ENCODE measurements at places on chromosomes 16 and 17. TPM values are rescaled to one million over a fixed set of nuclear protein-coding genes. Genes with fewer than 3 reads are reported as not detected.

Gene IRX3
- total RNA-seq, result 8.3 TPM

Gene CCL1
- total RNA-seq, result not detected

- no peak overlapping the region for H3K27ac ChIP-seq
- no peaks in the 10 kb centered on the region for H3K4me1 ChIP-seq
- no peak for DNase-seq
- H3K27me3 ChIP-seq, result no peaks in the 10 kb centered on the region
- H3K4me3 ChIP-seq, result no peak overlapping the region
These were observed 315.6 kb downstream of the WWOX start for GRCh38 chr16:78415013-78415412.

Gene ASPHD1
- not detected for total RNA-seq

Gene MMP2
- 222 TPM for total RNA-seq

DNA sequence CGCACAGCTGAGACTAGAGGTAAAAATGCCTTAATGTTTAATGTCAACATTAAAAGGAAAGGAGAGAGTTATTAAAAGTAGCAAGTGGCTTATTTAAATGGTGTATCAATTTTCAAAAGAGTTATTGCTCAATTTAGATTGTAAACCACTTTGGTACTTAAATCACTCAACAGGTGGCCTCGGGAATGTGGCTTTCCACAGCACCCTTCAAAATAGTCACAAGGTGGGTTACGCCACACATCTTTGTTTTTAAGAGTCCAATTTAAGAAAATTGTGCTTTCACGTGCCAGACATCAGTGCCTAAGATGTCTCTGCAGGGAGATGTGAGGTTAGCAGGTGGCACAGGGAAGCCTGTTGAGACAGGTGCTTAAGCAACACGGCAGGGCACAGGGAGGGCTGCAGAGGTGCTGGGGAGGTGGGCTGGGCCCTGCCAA, 27.5 kb upstream of the ADCY7 start:
- H3K4me3 ChIP-seq, result no peak overlapping the region
- H3K36me3 ChIP-seq, result no peaks in the 10 kb centered on the region
- no peak overlapping the region for H3K27ac ChIP-seq
- DNase-seq, result no peak
- H3K27me3 ChIP-seq, result no peaks in the 10 kb centered on the region

DNA sequence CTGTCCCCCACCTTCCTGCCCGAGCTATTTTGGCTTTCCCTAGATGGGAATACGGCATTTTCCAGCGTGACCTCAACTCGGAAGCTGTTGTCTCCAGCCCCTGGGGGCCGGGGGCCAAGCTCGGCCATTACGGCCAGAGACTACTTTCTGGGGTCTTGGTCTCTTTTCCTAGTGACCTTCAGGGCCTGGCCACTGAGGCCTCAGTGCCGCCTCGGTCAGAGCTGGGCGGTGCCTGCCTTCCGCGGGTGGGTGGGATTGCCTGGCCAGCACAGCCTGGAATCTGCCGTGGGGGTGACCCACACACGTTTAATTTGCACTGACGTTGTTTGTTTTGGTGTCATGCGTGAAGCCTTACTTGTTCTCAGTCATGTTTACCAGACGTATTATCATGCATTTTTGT, 29.2 kb downstream of the TSC2 start:
- H3K4me1 ChIP-seq, result peaks cover 18% of the 10 kb centered on the region
- no peak overlapping the region for H3K27ac ChIP-seq
- H3K27me3 ChIP-seq, result no peaks in the 10 kb centered on the region
- H3K36me3 ChIP-seq, result peaks cover 44% of the 10 kb centered on the region
- no peak for DNase-seq
- H3K4me3 ChIP-seq, result no peak overlapping the region

DNA sequence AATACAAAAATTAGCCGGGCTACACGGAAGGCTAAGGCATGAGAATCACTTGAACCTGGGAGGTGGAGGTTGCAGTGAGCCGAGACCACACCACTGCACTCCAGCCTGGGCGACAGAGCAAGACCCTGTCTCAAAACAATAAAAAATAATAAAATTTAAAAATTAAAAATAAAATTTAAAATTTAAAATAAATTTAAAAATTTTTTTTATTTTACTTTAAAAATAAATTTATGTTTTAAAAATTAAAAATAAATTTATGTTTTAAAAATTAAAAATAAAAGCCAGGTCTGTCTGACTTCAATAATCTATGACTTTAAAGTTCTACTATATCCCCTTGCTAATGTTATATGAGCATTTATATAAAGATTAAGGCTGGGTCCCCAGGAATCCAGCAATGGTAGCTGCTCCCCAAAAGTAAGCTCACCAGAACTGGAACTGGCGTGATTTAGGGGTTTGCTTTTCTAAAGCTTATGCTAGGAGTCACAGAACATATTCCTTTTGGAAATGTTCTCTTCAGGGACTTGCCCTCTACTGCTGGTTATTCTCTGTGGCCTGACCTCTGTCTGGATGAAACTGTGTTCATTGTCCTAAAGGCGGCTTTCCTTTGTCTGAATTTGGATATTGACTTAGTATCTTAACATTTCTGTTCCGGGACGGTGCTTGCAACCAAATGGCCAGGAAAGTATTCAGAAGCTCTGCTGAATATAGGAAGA, 140.2 kb upstream of the NOL11 start:
- no peak overlapping the region for H3K27ac ChIP-seq
- no peaks in the 10 kb centered on the region for H3K27me3 ChIP-seq
- H3K36me3 ChIP-seq, result no peaks in the 10 kb centered on the region
- DNase-seq, result no peak
- H3K4me1 ChIP-seq, result no peaks in the 10 kb centered on the region
- H3K4me3 ChIP-seq, result no peak overlapping the region

Gene NPW
- total RNA-seq, result 0.63 TPM

DNA sequence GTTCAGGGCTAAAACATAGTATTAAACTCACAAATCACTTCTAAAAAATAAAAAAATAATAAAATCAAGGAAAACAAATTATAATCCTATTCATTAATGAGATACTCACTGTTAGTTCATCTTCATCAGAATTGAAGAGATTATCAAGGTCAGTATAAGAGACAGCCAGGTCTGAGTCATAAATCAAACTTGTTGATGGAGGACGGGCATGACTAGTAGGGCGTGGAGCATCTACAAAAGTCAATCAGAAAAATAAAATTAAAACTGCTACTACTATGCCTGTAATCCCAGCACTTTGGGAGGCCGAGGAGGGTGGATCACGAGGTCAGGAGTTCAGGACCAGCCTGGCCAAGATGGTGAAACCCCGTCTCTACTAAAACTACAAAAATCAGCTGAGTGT, 59.1 kb upstream of the INTS2 start:
- no peak overlapping the region for H3K4me3 ChIP-seq
- no peak for DNase-seq
- no peak overlapping the region for H3K27ac ChIP-seq
- H3K4me1 ChIP-seq, result no peaks in the 10 kb centered on the region
- no peaks in the 10 kb centered on the region for H3K27me3 ChIP-seq

DNA sequence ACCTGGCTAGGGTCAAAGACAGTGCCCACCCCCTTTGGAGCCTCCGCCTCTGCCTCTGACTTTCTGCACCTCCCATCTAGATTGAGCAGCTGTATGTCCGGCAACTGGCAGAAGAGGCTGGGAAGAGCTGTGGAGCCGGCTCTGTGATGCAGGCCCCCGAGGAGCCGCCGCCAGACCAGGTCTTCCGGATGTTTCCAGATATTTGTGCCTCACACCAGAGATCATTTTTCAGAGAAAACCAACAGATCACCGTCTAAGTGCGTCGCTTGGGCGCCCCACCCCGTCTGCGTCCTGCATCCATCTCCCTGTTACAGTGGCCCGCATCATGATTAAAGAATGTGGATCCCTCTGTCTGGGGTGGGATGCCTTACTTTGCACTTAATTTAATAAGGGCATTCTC, 22.1 kb downstream of the IRF8 start:
- DNase-seq, result no peak
- H3K36me3 ChIP-seq, result no peaks in the 10 kb centered on the region
- H3K4me3 ChIP-seq, result no peak overlapping the region
